Sigmoid colon (tissue), 7 donors: ENCODE measurements at places on chromosomes 7 and 10. TPM values are rescaled to one million over a fixed set of nuclear protein-coding genes. Genes with fewer than 3 reads are reported as not detected.

Gene NEUROG3
- total RNA-seq, result not detected

Gene MLXIPL
- 7.2 TPM for total RNA-seq

Gene CRPPA
- 4.3 TPM for total RNA-seq

Gene LLCFC1
- not detected for total RNA-seq

Gene ZNF32
- total RNA-seq, result 82.5 TPM

Gene DNAH11
- not detected for total RNA-seq

Gene SSBP1
- 108 TPM for total RNA-seq

Gene FRMPD2
- not detected for total RNA-seq

Gene PRKG1
- total RNA-seq, result 88.6 TPM

Gene TAF5
- total RNA-seq, result 4.2 TPM

Gene RPEL1
- total RNA-seq, result not detected

Gene ETV1
- 6.6 TPM for total RNA-seq

Gene GJD4
- total RNA-seq, result not detected

Gene PLPP4
- total RNA-seq, result 2.8 TPM

Gene C10orf105
- 0.55 TPM for total RNA-seq

Gene COL1A2
- 83.4 TPM for total RNA-seq

Gene HTR5A
- not detected for total RNA-seq

Gene AKR1C8
- not detected for total RNA-seq

Gene DGKI
- total RNA-seq, result 7.6 TPM

Gene FGFBP3
- not detected for total RNA-seq

Gene CPVL
- total RNA-seq, result 6.6 TPM

Gene MGAM2
- total RNA-seq, result 0.71 TPM

Gene SLC26A5
- total RNA-seq, result not detected

Gene FAM25G
- not detected for total RNA-seq

Gene OR9A2
- not detected for total RNA-seq

Gene NUTM2A
- 2.1 TPM for total RNA-seq

Gene GPR37
- total RNA-seq, result 1.4 TPM

Gene FAM241B
- 6.3 TPM for total RNA-seq

Gene CDHR1
- 0.36 TPM for total RNA-seq

Gene HSPA12A
- total RNA-seq, result 17.4 TPM

Gene SLC16A12
- total RNA-seq, result 1.5 TPM

Gene GSTO2
- 0.68 TPM for total RNA-seq

Gene MAT1A
- total RNA-seq, result not detected

Gene CNPY1
- not detected for total RNA-seq

Gene POLR2J2
- total RNA-seq, result 6.2 TPM

Gene TMEM229A
- total RNA-seq, result not detected

Gene ACTL6B
- total RNA-seq, result 0.71 TPM

Gene GIMAP2
- total RNA-seq, result 9.2 TPM

Gene CUEDC2
- total RNA-seq, result 93.5 TPM

Gene TMEM120A
- 28.2 TPM for total RNA-seq

Gene WEE2
- total RNA-seq, result not detected

Gene TIMM23B
- total RNA-seq, result 35.4 TPM

Gene ITGA8
- total RNA-seq, result 0.81 TPM

Gene SPDYE5
- not detected for total RNA-seq

Gene SPDYE1
- not detected for total RNA-seq

Gene SLC26A3
- total RNA-seq, result 8.9 TPM

Gene MACC1
- 0.28 TPM for total RNA-seq

Gene GNGT1
- total RNA-seq, result not detected

Gene JAZF1
- 59.6 TPM for total RNA-seq

Gene GRM8
- total RNA-seq, result 0.27 TPM

Gene CDK1
- total RNA-seq, result 2.7 TPM
